ENCODE measurements at places on chromosomes 3 and 15.

- DNase-seq, result no peak
These were observed 32.8 kb upstream of the LEKR1 start for GRCh38 chr3:156793400-156793799.

GRCh38 chr3:47841786-47842349 is 38.9 kb downstream of the DHX30 start:
- DNase-seq, result no peak

GRCh38 chr3:156151824-156152428 is 31.5 kb downstream of the KCNAB1 start:
- DNase-seq, result peak; percentile 76

DNA sequence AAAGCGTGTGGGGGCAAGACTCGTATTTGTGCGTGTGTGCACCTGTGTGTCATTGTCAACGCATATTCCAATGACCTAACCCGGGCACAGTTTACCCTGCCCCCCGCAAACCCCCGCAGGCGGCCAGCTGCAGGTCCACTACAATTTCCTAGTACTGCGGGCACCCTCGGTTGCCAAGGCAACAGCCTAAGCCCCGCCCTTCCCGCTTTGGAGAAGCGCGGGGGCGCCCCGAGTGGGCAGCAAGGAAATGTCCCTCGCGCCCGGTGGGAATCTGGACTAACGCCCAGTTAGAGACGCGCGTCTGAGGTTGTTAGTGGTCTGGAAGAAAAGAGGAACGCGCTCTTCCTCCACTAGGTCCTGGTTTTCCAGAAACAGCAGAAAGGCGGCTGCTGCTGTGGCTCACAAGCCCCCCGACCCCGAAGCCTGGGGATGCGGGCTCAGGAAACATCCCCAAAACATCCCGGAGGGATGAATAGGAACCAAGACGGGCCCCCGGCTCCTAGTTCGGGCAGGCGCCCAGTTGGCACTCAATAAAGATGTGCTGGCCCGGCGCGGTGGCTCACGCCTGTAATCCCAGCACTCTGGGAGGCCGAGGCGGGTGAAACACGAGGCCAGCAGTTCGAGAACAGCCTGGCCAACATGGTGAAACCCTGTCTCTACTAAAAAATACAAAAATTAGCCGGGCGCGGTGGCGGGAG is 1.1 kb downstream of the ABHD14A start:
- DNase-seq, result peak; percentile 69

- no peak for DNase-seq
These were observed 2.4 kb downstream of the SLCO3A1 start for GRCh38 chr15:91855684-91856489.

DNA sequence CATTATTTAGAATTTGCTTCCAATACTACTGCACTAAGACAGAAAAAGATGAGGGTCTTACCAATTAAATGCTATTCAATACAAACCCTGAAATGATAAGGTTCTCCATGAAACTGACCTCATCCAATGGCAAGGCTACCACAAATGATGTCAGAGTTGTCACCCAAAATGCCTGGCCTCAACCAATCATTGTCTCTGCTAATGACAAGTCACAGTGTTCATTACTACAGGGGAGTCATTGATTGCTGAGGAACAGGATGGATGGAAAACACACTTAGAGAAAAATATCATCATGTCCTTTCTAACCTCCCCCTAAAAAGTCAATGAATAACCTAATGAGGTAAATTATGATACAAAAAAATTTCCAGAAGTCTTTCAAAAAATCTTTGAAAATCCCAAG is 91.0 kb downstream of the FOXP1 start:
- DNase-seq, result no peak

DNA sequence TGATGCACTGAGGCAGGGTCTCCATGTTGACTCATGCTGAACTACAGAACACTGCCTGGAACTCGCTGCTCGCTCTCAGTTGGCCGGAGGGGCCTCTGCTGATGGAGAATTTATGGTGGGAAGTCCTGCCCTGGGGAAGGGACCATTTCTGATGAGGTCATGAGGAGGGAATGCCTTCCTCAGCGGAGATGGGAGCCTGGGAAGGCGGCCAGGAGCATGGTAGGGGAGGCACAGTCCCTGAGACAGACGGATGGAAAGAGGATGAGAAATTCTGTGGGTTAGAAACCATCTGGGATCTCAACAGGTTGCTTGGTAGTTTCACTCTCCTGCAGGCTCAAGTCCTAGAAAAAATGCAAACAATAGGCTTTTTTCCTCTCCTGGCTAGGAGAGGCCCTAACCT is 56.8 kb upstream of the TPM1 start:
- DNase-seq, result peak; percentile 21

- DNase-seq, result no peak
These were observed 866 bp upstream of the CD276 start for GRCh38 chr15:73683257-73683776.

- DNase-seq, result peak; percentile 98
These were observed 340.3 kb upstream of the RBMS3 start for GRCh38 chr3:28940530-28940929.

DNA sequence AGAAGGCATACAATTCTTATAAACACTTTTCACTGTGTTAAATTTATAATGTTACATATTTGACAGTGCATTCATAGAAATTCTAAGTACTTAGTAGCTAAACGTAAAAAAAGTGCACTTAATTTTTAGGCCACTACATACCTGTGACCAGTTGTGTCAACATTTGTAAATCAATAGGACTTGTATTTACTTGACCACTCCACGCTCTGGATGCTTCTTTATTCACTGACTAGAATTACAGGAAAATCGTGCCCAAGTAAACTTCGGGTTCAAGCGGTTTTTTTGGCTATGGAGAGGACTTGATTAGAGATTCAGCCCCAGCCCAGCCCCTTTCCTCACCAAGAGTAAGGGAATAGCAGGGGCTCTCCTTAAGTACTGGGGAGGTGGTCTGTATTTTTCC is 21.8 kb downstream of the WDR53 start:
- DNase-seq, result no peak

- peak; percentile 13 for DNase-seq
These were observed 23.8 kb downstream of the CYFIP1 start for GRCh38 chr15:22956257-22956977.

- no peak for DNase-seq
These were observed 154.8 kb downstream of the ALDH1A2 start for GRCh38 chr15:57910672-57911071.

Measured in fibroblast of lung (primary cell).